DMS 273 treated with DMSO at 0.1 percent for 48 hours (cell line): ENCODE measurements at places on chromosomes 7 and 10.

DNA sequence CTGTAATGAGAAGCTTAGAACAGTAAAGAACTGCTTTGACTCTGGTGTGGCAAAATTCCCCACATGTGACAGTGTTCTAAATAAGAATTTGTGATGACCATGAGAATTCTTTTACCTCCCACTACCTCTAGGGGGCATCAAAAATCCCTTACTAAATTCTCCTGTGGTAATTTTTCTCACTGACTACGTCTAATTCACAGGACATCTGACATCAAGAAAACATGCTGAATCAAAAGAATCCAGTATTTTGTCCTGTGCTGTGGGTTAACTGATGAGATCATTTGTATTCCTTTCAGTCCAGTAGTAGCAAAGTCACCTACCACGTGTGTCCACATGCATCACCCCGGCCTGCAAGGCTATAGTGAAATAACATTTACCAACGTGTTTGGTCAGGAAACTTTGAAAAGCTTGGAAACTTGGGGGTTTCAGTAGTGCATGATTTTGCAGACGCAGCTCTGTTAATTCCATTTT is 103.8 kb downstream of the ATE1 start:
- DNase-seq = peak; percentile 0

DNA sequence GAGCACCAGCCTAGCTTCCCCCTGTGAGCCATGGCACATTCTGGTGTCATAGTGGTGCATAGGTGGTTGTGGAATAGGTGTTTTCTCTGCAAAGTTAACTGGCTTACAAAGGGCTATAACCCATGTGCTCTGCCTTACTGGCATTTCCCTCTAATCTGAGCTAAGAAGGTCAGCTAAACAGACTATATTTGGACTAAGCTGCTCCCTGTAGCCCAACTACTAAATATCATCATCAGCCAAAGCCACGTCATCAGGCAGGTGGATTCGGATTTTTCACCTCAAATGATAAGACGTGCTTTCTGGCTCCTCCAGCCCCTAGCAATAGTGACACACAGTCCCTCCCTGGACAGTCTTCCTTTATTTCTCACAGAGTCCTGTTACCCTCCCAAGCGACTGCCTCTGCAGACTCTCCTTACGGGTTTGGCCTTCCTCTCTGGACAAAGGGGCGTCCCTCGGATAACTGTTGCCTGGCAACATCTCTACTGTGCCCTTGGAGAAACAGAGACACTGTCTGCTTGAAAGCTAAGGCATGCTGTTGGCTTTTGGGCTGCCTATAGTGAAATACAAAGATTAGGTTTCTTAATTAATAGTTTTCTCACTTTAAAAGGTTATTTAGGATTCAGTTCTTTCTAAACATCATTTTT is 9.1 kb downstream of the SLC13A4 start:
- DNase-seq = no peak

DNA sequence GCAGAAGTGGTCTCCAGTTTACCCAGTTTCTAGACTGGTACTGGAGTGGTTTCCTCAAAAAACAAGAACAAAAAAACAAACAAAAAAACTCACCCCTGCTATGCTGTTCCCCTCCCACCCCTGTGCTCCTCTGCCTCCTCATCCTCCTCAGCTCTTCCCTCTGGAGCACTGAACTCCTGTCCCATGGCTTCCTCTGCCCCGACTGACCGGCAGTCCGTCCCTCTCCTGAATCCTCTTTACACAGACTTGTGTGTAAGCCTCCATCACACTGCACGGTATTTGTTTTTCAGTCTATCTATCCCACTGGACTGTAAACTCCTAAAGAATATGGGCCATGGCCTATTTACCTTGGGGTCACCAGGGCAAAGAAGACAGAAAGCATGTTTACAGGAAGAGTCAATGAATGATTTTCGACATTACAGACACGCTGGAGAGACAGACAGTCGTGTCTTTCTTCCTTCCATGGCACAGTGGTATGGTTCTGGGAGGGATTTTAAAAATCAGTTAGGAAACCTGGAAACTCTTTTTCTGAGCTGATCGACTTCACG is 265.3 kb downstream of the GLI3 start:
- DNase-seq = no peak

- DNase-seq = no peak
Observed at GRCh38 chr7:4093483-4093882, 588.6 kb upstream of the FOXK1 start.

GRCh38 chr7:98617960-98618418 is 904 bp downstream of the NPTX2 start:
- no peak for DNase-seq

DNA sequence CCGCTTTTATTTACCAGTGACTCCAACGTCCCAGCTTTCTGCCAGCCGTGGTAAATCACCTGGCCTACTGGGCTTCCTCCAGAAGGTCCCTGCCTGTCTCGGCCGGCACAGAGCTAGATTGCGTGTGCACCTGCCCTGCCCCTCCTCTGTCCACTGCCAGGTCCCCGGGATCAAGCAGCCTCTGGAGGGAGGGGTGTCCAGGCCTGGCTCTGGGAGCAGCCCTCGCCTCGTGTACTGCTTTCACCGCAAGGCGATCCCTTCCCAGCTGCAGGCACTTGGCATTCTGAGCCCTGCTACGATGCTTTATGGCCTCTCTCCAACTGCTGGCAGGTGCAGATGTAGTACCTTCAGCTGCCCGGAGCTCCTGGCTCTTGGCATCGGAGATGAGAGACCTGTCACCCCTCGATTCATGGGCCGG is 7.4 kb downstream of the SLC29A3 start:
- no peak for DNase-seq

DNA sequence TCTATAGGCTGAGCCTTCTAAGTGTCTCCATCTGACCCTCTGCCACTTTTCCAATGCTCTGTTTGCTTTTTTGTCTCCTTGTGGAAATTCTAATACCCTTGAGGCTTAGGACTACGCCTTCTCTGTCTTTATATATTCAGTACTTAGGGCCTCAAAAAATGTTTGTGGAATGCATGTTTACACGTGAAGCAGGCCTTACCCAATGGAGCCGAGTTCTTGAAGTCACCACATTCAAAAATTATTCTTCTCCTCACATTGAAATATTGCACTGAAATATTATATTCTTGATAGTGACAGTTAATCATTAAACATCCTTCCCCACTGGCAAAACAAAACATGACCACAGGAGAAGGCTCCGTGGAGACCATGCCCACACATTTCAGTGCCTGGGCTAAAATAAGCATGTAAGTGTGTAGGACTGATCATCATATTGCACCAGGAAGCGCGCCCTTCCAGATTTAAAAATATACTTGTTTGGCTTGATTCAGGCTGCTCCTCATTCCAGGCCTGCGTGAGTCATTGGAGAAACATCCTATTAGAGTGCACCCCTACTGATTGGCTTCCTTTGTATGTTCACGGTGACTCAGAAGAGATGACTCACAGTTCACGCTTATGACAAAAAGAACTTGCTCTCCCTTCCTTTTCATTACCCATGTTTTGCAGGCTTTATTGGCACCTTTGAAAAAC is 307.4 kb upstream of the AOAH start:
- peak; percentile 83 for DNase-seq
